ENCODE measurements at places on chromosomes 2 and 18.

GRCh38 chr2:65366595-65367125, 65.7 kb downstream of the SPRED2 start:
- no peak for DNase-seq

DNA sequence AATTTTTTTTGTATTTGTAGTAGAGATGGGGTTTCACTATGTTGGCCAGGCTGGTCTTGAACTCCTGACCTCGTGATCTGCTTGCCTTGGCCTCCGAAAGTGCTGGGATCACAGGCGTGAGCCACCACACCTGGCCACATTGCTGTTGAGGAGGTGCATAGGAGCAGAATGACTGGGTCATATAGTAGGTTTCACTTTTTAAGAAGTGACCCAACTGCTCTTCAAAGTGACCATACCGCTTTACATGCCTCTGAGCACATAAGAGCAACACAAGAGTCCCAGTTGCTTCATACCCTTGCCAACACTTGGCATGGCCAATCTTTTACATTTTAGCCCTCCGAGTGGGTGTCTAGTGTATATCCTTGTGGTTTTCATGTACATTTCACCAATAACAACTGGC, 28.9 kb downstream of the RRM2 start:
- DNase-seq: no peak

DNA sequence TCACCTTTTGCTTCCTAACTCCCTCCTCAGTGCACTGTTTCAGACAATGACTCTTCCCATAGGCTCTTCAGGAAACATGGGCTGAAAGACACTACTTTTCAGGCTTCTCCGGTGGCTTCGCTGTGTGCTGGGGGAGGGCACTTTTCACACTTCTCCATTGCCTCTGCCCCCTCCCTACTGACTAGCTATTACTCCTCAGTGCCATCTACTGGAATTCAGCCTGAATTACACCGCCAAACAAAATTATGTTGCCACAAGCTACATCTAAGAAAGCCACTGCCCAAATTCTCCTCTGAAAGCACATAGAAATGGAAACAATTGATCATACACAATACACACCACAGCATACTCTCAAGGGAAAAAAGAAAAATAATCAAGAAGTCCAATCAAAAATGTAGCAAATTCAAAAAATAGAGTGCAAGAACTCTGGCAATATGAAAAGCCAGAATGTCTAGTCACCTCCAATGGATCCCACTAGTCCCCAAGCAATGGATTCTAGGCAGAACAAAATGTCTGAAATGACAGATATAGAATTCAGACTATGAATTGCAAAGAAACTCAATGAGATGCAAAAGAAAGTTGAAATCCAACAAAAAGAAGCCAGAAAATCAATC, 1139.4 kb upstream of the GYPC start:
- DNase-seq: no peak

DNA sequence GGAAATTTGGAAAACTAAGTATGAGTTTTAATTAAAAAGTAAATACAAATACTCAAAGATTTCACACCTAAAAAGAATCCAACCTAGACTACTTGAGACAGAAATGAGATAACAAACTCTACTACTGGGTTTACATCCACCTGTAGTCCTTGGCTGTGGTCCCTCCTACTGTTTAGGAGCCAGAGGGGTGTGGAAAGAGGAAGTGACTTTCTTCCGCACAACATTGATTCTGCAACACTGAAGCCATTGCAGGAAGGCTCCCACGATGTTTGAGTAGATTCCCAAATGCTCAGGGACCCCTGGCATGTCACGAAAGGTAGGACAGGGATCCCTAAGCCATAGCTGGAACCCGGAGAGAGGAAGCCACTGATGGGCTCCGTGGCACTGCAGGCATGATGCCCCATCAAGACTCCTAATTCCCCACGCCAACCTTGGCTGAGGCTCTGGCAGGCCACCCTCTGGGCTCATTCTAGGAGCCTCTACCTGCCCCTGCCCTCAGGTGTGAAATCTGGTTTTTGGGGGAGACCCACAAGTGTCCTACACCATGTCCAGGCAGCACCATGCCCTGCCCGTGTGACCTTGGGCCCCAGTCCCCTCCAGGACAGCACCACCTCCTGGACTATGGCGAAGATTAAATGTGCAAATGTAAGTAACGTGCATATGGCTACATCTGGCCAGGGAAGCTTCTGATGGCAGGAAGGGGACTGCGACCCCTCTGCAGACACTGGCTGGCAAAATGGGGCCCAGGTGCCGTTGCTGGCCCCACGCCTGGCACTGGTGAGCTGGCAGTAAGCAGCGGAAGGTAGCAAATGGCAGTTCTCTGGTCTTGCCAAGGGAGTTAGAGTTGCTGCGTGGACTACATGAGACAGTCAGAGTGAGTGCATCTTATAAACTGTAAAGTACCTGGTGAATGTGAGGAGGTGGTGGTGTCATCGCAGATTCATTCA, 38.2 kb upstream of the MAL start:
- no peak for DNase-seq

- no peak for DNase-seq
These were observed 9.5 kb downstream of the NFATC1 start for GRCh38 chr18:79405019-79405780.

DNA sequence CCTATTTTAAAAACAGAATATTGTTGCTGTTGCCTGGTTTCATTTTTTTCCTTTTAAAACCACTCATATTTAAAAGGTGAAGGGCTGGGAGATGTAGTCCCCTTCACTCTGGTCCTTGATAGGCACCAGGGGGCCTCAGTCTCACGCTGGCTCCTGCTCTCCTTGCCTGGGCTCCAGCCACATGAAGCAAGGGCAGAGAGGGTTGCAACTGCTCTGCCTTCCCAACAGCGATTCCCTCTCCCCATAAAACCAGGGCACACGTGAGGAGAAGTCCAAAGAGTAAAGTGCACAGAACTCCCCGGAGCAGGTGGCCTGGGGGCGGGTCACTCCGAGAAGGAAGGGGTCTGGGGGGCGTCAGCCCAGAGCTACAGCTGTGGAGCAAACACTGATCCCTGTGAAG, 12.8 kb downstream of the TMEM127 start:
- no peak for DNase-seq

- DNase-seq: no peak
These were observed 44.5 kb upstream of the MAP4K3 start for GRCh38 chr2:39481611-39482010.

DNA sequence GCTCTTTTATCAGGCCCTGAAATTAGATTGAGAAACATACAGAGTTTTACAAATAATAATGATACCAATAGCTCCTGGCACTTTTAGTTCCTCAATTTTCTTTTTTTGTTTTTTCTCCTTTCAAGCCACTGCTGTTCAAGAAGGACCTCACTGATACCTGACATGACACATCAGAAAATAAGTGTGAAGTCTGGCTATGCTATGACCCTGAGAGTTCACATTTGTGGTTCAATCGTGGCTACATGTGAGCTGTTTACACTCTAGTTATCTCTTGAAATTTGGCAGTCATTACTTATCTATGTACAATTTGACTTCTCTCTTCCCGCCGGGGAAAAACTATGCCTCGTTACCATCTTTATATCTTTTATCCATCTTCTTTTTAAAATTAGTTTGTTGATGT, 686.5 kb downstream of the EPHA4 start:
- no peak for DNase-seq

DNA sequence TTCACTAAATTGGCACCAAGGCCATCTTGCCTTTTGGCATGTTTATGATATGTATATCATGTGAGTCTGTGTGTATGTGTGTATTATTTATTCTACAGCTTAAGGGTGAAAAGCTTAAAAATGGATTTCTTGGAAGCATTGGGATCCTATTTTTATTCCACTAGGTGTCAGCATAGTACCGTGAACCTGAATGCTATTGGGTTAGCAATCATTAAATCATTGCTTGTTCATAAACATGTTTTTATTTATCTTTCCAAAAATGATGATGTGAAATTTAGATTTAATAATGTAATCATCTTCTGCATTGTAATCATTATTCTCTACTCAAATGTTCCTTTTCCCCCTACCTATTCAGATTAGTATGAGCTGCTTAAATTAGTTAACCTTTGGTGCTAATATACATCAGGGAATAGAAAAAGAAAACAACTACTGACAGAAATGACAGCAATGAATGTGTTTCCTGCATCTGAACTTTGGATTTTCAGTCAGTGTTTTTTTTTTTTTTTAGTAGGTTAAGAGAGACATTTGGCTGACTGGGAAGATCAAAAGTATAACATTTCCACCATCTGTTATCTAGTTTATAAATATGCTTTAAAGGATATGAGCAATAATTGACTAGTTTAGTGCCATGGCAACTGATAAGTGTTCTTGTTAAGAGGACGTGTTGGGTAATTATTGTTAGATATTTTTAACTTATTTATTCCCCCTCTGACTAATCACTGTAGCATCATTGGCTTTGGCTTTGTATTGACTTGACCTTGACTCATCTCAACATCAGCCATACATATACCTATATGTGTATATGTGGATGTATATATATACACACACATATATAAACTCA, 14.1 kb upstream of the ZSWIM2 start:
- DNase-seq: no peak

- DNase-seq: peak; percentile 23
These were observed 1064.1 kb upstream of the CNTNAP5 start for GRCh38 chr2:122960759-122961641.

- DNase-seq: no peak
These were observed 545 bp upstream of the CDCA7 start for GRCh38 chr2:173354073-173354581.

DNA sequence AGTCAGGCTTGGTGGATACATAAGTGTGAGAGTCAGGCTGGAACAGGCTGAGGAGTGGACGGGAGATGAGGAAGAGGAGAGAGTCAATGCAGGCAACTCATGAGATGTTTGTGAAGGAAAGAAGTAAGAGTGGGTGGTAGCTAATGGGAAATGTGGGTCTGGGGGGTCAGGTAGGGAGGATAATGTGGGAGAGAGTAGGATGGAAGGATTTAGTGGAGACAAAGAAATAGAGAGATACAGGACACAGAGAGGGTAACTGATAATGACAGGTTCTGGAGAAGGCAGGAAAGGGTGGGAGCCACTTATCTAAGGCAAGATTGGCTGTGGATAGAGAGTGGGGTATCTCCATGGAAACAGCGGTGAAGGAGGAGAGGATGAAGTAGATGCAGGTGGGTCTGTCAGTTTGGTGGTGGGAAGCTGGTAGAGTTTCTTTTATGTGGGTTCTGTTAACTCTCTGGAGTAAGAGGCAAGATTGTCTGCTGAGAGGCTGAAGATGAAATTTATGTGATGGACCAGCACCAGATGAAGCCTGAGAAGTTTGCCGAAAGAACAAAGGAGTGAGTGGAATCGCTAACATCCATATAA, 190.6 kb upstream of the SPRED2 start:
- DNase-seq: no peak

GRCh38 chr2:42064417-42064942, 16.7 kb downstream of the PKDCC start:
- DNase-seq: no peak

DNA sequence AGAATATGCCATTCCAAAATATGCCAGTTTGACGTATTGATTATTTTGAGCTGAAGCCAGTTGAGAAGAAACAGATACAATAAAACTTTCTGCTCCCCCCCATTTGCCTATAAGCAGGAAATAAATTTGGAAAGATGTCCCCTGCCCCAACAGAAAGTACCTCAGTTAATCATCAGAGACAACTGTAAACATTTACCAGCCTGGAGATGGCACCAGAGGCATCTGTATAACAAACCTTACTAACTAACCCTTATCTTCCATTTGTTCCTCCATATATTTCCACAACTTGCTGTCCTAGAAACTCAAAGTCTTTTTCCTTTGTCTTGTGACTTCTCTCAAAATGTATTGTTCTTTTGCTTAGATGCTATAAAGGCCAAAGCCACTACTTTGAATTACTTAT, 93.8 kb downstream of the AKAIN1 start:
- no peak for DNase-seq

- DNase-seq: no peak
These were observed 72.2 kb downstream of the HNMT start for GRCh38 chr2:138036522-138036921.

DNA sequence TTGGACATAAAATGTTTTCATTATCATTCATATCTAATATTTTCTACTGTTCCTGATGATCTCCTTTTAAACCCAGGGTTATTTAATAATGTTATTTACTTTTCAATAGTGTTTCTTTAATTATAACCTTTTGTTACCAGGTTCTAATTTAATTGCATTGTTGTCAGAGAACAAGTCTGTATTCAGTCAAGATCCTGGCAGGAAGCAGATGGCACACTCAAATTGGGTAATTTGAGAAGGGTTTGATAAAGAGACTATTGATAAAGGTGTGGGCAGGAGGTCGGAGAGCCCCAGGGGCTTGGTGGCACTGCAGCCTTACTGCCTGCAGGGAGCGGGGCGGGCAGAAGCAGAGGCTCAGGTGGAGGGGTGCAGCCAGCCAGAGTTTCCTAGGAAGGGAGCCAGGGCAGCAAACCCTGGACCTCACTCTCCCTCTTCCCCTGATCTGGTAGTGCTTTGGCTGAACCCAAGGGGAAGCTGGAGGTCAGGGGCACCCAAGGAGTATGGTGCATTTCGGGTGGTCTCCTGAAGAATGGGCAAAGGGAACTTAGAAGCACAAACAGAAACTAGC, 2.3 kb upstream of the KIF1A start:
- no peak for DNase-seq

DNA sequence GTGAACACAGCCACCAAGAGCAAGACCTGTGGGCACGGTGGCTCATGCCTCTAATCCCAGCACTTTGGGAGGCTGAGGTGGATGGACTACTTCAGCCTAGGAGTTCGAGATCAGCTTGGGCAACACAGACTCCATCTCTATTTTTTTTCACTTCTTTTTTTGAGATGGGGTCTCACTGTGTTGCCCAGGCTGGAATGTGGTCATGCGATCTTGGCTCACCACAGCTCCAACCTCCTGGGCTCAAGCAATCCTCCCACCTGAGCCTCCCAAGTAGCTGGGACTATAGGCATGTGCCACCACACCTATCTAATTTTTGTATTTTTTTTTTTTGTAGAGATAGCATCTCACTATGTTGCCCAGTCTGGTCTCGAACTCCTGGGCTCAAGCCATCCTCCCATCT, 54.4 kb upstream of the SPRED2 start:
- DNase-seq: no peak

DNA sequence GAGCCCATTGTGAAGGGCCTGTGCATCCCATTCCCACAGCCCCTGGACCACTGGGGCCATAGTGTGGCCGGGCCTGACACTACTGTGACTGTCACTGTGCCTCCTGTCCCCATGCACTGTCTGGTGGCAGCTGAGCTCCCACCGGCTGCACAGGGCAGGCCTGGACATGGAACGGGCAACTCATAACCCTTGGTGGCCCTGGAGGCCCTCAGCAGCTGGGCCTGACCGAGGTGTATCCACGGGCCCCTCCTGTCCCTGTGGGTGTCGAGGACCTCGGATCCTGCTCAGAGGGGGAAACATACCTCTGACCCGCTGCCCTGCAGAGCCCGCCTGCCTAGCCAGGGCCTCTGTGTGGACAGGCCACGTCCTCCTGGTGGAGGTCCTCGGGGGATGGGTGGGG, 7.8 kb upstream of the GAL3ST2 start:
- no peak for DNase-seq

- DNase-seq: no peak
These were observed 194.6 kb downstream of the GPD2 start for GRCh38 chr2:156630579-156631337.

DNA sequence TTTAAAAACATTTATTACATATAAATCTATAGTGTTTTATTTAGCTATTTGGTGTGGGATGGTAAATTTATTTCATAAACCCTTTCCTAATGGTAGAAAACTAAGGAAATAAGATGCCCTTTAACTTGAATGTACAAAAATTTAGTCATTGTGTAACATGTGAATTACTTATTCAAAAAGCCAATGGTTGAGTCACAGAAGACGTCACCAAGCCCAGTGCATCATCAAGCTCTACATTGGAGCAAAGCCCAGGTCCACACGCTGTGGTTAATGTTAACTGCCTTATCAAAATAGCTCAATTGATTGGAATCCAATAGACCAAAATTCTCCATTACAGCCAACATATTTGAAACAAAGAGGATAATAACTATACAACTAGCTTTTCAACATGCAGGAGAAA, 145.5 kb upstream of the LYPD1 start:
- no peak for DNase-seq

Data from right hindlimb (tissue), 1 donor.